Brain microvascular endothelial cell (primary cell): ENCODE measurements at places on chromosomes 4 and X.

DNA sequence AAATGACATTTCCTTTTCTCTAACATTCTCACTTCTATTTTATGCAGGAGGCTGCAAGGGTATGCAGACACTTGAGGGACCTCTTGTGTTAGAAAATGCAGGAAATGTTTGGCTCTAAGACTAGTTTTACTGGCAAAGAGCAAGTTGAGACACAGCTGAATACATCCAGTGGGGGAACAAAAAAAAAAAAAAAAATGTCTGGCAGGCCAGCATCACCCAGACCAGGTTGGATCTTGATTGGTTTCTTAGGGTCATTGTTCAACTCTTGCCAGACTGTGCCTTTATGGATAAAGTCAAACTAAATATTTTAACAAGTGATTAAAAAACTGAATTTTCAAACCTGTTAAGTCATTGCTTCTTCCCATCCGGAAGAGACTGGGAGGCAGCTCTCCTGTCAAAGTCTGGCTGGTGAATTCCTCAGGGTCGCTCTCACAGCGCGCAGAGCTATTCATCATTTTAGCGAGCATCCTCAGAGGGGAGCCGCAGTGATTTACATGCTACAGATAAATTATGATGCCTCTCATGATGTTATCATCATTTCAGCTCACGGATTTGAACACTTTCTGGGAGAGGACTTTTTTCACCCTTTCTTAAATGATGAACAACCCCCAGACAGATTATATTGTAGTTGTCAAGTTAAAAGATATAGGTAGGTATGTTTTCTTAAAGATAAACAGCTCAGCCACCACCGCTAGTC is 23.6 kb upstream of the PACRGL start:
- no peak for DNase-seq

DNA sequence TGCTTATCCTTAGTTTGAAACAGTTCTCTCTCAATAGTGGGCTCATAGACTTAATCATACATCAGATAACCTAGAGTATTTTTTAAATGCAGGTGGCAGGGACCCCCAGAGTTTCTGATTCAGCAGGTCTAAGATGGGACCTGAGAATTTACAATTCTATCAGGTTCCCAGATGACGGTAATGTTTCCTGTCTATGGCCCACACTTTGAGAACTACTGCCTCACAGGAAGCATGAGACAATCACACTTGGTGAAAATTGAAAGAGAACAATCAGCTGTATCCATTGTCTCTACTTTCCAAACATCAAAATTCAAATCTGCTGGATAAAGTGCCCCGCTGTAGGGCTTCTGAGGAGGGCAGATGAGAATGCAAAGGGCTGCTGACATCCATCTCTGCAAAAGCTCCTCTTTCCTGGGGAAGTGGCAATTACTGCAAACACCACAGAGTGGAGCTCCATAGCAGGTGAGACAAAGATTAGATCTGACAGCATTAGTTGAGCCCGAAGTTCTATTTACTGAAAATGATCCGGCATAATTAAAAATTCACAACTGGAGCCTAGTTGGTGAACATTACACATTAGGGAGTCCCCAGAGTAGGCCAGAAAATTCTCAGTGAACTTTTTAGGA is 187.8 kb upstream of the MBNL3 start:
- no peak for DNase-seq

GRCh38 chr4:121863799-121864198 is 6.5 kb downstream of the BBS7 start:
- no peak for DNase-seq

DNA sequence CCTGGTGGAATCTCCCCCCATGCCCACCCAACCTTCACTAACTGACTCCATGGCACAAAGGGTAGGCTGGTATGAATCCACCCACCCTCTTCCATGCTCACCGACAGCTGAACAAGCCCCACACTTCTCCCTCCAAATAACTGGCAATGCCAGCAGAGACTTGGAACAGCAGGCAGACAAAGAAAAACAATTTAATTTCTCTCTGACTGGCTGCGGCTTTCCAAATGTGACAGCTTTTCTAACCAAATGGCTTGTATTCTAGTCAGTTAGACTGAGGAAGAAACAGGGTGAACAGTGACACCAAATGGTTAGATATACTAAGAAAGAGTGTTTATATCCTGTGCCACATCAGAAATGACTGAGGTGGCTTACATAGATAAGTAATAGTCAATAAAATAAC is 199.3 kb upstream of the ADAMTS3 start:
- peak; percentile 6 for DNase-seq
